ENCODE measurements at places on chromosomes 5 and 9.

DNA sequence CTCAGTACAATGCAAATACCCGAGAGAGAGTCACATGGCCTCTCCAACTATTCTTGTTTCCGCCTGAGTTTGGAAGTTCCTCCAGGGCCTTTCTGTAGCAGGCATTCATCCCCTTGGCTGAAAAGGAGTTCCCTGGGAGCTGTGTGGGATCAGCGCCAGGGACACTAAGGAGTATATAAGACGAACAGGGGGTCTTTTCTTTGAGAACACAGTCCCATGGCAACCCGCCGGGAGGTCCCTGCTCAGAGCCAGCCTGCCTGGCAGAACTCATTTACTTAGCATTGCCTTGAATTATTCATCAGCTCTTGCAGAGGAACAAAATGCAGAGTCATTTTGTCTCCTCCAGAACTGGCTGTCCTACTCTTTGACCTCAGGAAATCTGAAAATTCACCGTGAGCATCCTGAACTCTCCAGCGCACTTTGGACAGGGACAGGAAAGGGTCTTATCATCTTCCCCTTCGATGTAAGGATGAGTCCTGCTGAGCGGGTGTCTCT is 120.4 kb upstream of the OSMR start:
- DNase-seq, result no peak

DNA sequence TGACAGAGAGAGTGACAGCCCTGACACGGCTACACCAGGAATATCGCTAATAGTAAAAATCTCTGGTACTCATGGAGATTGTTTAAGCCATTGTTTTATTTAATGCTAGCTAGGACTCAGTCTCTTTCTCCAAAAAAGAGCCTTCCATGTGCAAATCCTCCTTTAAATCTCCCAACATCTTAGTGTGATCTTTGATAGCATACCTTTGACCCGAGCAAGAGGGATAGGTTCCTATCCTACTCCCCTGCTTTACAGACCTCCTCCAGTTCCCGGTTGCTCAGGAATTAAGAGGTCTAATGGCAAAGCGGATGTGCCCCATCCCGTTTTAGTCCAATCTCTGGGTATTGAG is 663 bp upstream of the FRMD3 start:
- DNase-seq, result no peak

DNA sequence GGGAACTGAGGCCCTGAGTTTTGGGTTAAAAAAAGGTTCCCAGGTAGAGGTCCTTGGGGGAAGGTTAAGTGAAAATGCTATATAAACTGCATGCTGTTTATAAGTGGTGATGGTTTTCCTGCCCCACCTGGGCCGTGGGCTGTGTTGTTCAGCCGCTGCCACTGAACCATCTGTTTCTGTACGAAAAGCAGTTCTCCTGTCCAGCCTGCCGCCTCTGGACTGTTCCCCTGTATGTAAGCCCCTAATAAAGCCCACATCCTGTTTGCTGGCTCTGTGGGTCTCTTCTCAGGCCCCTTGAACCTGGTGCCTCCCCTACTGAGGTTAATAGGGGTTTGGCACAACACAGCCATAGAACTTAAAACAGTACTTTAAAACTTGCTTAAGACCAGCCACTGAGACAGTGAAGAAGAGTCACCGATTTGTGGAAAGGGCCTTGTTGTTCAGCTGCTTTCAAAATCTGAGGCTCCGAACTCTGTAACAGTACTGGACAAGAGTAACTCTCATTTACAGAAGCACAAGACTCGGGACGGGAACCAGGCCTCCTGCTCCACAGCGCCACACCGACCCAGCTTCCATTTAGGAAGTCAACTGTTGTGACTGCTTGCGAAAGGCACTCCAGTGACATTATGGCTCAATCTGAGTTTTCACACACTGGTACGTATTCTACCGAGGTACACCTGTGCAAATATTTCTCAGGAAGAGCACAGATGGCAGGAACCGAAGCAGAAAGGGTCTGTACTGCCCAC is 192.5 kb downstream of the CDK5RAP2 start:
- no peak for DNase-seq

DNA sequence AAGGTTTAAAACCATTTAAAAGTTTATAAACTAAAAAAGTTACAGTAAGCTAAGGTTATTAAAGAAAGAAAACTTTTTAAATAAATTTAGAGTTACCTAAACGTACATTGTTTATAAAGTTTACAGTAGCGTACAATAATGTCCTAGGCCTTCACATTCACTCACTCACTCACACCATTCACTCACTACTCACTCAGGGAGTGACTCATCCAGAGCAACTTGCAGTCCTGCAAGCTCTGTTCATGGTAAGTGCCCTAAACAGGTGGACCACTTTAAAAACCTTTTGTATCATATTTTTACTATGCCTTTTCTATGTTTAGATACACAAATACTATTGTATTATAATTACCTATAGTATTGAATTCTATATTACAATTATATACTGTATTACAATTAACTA is 190.8 kb upstream of the RASA1 start:
- no peak for DNase-seq

DNA sequence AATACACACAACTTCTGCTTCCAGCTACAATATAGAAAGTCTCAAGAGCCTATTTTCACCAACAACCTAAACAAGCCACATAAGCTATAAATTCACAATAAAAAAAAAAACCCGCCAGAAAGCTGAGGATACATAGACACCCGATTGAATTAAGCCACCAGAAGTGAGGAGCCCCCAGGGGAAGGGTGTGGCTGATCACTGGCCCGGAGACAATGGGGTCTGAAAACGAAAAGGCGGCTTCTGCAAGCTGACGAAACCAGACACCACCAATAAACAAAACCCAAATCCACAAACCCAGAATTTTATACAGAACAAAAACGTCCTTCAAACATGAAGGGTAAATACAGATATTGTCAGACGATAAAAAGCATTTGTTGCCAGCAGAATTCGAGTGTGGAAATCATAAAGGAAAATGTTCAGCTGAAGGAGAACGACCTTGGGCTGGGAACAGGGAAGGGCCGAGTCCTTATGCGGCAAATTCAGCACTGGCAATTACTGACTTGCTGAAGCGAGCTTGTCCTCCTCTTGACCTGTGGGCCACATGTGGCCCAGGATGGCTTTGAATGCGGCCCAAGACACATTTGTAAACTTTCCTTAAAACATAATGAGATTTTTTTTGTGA is 39.6 kb upstream of the CEP72 start:
- no peak for DNase-seq

DNA sequence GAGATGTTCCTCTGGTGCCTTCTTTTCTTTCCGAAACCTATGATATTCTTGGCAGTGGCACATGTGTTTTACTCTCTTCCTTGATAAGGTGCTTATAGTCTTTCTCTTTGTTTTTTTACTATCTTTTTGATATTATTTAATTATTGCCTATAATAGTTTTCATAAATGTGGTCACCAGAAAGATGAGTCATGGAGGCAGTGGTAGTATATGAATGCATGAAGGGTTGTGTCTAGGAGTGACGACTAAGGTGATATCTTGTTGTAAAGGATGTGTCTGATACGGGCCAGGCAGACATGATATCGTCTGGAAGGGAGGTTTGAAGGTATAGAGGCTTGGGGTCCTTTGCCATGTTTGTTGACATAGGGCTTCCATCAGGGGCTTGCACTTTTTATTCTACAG is 36.8 kb downstream of the SLC44A1 start:
- no peak for DNase-seq

DNA sequence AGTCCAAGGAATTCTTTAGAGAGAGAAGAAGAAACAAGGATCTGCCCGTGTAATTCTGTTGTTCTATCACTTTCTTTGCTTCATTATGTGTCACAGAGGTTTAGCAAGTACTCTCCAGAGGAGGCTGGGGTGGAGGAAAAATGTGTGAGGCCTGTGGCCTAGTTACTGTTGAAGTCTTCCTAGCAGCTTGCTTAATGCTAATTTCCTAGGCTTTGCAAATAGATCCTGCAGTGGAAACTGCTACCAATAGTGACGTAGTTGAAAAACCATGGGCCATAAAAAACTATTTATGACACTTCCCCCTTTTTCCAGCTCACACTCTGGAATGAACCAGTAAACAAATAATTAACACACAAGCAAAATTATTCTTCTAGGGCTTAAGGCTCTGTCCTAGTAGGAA is 27.0 kb upstream of the C9orf72 start:
- DNase-seq, result no peak

- no peak for DNase-seq
Measured at GRCh38 chr9:95060234-95060633, 257.3 kb downstream of the FANCC start.

- no peak for DNase-seq
Measured at GRCh38 chr5:127410959-127411358, 106.5 kb upstream of the PRRC1 start.

DNA sequence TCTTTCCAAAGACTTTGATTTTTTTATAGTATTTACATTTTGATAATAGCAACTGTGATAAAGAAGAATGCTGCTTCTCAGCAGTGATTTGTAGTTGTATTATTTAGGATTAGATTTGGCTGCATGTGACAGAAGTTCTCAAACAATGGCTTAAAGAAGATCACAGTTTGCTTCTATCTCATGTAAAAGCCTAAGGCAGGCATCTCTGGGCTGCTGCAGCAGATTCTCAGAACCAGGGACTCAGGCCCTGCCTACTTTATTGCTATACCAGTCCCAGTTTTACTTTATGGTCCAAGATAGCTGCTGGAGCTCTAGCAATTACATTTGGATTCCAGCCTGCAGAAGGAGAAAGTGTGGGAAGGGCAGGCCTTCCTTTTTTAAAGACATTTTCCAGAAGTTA is 8.8 kb upstream of the SNX2 start:
- DNase-seq, result no peak

GRCh38 chr5:26579712-26580111 is 458.7 kb downstream of the CDH9 start:
- no peak for DNase-seq

- DNase-seq, result no peak
Measured at GRCh38 chr5:172616136-172616535, 24.9 kb upstream of the NEURL1B start.

DNA sequence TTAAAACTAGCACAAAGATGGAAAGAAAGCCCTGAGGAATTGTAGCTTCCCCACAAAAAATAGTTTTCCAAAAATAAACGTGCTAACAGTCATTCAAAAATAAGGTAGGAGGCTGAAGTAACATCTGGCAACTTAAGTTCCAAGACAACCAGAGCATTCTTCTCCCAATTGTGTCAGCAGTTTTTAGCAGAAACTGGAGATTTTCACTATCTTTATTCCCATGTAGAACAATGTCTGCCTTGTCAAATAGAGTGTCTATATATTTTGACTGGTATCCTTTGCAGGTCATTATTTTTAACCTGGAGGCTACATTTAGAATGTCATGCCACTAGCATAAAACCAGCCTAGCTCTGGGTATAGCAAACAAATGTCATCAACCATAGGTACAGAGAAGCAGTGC is 10.8 kb downstream of the TYRP1 start:
- no peak for DNase-seq

DNA sequence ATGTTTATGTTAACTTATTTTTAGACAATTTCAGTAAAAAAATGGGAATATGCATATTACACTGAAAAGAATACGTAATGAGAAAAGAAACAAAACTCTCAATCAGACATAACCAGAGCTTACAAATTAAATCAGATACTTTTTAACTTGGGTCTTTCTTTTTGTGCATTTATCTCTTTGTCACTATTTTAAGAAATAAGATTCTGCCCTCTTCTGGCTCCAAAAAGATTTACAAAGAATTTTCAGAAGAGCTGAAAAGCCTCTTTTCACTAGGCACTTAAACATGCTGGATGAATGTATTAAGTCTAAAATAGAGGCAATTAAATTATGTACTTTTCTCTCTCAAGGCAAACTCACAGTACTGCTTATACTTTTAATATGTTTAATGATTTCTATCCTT is 55.5 kb downstream of the CEP120 start:
- no peak for DNase-seq

GRCh38 chr9:95239071-95239470 is 78.4 kb downstream of the FANCC start:
- DNase-seq, result no peak

DNA sequence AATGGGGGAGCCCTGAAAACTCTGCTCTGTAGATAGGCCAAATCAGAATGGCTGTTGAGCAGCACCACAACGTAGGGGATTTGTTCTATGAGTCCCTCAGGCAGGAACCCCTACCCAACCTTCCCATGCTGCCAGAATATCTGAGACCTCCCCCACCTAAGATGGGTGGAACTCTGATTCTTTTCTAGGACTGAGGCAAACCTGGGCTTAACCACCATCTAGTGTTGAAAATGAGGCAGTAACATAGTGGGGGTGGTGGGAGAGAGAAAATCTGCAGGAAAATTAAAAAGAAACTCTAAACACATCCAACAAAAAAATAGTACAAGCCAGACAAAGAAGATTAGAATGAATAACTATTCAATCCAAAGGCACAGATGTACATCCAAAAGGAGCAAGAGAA is 228.4 kb downstream of the ATPSCKMT start:
- DNase-seq, result no peak

DNA sequence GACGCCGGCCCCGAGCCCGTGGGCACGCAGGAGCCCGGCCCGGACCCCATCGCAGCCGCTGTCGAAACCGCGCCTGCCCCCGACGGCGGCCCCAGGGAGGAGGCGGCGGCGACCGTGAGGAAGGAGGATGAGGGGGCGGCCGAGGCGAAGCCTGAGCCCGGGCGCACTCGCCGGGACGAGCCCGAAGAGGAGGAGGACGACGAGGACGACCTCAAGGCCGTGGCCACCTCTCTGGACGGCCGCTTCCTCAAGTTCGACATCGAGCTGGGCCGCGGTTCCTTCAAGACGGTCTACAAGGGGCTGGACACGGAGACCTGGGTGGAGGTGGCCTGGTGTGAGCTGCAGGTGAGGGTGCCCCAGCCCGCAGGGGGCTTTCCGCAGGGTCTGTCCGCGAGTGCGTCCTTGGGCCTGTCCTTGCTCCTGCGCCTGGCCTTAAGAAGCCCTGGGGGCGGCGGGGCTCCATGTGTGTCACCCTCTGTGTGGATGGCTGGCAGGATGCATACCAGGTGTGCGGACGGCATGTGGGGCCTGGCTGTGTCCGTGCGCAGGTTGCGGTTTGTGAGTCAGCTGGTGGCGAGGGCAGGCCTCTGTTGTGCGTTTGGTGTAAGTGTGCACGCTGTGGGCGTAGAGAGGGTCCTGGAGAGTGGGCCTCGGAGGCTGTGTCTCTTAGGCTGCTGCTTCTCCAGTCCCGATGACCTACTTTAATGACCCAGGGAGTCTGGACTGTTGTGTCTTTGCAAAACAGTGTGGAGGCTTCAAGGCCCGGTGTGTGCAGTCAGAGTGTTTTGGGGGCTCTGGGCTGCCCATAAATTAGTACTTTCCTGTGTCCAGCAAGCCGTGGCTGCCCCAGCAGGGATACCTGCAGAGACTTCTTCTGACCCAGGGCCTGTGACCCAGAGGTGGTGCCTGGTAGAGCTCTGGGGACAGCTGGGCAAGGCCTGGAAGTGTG is 1.6 kb downstream of the WNK2 start:
- DNase-seq, result no peak

DNA sequence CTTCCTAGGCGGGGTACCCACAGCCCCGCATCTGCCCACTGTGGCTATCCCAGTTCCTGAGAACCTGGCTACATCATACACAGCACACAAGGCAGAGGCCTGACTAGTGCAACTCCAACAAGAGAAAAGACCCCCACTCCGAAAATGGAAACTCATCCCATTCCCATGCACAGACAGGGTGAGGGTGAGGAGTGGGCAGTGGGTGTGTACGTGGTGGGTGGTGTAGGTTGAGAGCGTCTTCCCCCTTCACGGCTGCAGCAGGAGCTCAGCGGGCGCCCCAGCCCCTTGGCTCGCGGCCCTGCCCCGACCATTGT is 501 bp upstream of the MAP1B start:
- DNase-seq, result no peak

GRCh38 chr5:27465140-27465539 is 426.8 kb upstream of the CDH9 start:
- DNase-seq, result no peak
